ENCODE measurements at places on chromosomes 13 and 19. TPM values are rescaled to one million over a fixed set of nuclear protein-coding genes. Genes with fewer than 3 reads are reported as not detected.

DNA sequence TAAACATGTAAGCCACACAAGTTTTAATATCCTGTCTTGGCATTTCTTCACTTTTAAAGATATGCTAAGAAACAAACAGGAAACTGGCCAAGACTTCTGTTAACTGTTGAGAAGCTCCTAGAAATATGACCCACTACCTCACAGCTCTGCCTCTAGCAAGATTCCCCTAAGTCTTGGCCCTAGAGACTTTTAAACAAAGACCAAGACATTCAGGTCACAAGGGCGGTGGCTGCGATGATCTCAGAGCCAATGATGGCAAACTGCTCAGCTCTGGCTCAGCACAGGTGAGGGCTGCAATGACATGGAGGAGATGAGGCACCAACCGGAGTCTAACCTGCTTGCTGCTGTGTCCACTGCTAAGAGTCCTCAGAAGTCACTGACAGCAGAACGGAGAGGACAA, 114.8 kb downstream of the SUCLA2 start:
- no peak for ATAC-seq

GRCh38 chr13:96900986-96901385, 93.3 kb downstream of the OXGR1 start:
- ATAC-seq, result no peak

GRCh38 chr13:64709079-64709478, 2521.1 kb downstream of the PCDH9 start:
- no peak for ATAC-seq

GRCh38 chr13:99859178-99860177, 112.1 kb downstream of the ZIC5 start:
- no peak for ATAC-seq

GRCh38 chr13:61927648-61928047, 512.0 kb upstream of the PCDH20 start:
- no peak for ATAC-seq

GRCh38 chr13:76440568-76440967, 445.6 kb downstream of the KCTD12 start:
- no peak for ATAC-seq

The KLHL1 gene
- total RNA-seq, result not detected

DNA sequence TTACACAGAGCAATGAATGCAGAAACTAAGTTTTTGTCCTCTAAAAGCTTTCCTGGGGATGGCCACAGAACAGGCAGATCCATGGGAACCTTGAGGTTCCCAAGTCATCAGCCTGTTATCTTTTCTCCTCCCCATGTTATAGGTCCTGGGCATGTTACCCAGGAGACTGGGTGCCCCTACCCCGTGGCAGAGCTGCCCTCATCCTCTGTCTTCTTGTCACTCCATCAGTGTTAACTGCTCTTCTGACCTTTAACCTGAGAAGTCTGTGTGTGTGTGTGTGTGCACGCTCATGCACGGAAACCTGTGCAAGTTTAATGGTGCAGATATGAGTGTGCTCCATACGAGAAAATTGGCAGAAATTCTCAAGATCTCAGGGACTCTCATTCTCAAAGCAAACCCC, 43.9 kb upstream of the ZNF724 start:
- no peak for ATAC-seq

- ATAC-seq, result no peak
Observed at GRCh38 chr13:20994441-20994821, 67.0 kb downstream of the LATS2 start.
